Activated T-cell treated with anti-CD3 and anti-CD28 coated beads for 48 hours (primary cell): ENCODE measurements at places on chromosomes 2 and 18.

DNA sequence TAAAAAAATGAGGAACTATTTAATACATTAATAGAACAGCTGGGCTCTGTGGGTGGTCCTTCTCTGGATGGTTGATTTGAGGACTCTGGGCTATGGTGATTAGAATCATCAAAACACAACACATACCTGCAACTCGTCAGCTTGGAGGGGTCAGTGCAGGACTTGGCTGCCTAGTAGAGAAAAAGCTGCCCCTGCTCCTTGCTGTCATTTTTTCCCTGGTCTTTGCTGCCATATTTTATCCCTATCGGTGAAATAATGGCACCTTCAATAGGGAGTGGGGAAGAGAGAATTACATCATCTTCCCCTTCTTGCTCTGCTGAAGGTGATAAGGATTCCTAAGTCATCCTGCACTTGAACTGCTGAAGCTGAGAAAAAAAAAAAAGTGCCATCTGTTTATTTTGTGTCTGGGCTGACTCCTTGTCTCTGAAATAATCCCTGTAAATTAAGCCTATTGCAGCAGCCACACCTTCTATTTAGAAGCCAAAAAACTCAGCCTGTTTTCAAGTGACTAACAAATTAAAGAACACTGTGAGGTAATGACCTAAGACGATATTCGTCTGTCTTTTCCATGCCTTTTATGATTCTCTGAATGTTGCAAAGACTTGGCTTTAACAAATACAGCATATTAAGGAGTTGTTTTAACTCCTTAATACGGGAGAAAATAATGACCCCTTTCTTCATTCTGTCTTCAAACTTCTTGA is 89.3 kb downstream of the ACVR1 start:
- DNase-seq = no peak

DNA sequence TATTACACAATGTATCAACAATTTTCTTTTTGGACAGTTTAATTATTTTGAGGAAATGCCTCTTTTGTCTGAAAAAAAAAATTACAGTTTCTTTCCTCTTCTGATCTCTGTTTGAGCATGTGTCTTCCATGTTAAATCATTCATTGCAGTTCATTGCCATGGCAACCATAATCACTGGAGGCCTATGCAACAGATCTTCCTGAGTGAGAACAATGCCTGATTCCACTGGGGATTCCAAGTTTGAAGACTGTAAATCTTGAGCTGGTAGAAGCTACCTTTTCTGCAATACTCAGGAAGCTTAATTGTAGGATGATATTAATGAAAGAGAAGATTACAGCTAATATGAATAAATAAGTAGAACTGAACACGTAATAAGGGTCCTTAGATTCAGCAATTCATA is 721.4 kb upstream of the CNTNAP5 start:
- DNase-seq = no peak

- DNase-seq = no peak
Measured at GRCh38 chr2:164538240-164538866, 82.9 kb downstream of the GRB14 start.

- no peak for DNase-seq
Measured at GRCh38 chr2:236001854-236002253, 166.3 kb downstream of the GBX2 start.

DNA sequence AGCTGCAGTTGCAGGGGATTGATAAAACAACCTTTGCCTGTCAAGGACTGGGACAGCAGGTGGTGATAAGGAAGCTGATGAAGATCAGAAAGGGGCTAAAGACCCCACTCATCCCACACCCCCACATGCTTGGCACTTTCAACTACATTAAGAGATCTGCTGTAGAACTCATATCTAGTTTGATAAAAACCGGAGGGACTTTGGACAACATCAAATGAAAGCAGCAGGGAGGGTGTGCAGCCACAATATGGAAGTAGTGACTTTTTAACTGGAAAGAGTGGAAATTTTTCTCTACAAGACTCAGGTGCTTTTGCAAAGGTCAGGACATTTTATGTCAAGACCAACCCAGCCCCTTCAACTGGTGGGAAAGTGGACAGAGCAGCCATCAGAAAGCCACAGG is 56.8 kb downstream of the TBC1D8 start:
- DNase-seq = no peak

DNA sequence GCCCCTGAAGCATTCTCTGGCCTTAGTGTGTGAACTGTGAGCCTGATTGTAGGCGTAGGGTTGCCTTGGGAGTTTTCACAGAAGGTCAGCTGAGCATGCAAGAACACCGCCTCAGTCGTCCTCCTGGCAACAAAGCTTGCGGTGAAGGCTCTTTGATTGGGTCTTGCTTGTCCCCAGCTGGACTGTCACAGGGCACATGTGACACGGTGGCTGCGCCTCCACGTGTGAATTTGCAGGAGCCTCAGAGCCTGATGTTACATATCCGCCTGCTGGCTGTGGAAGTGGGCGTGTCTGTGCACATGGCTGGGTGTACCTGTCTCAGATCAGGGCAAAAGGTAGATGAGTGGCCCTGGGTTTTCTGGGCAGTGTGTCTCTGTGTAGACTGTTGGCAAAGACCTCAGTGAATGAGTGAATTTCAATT is 228.7 kb downstream of the HAUS1 start:
- DNase-seq = no peak

DNA sequence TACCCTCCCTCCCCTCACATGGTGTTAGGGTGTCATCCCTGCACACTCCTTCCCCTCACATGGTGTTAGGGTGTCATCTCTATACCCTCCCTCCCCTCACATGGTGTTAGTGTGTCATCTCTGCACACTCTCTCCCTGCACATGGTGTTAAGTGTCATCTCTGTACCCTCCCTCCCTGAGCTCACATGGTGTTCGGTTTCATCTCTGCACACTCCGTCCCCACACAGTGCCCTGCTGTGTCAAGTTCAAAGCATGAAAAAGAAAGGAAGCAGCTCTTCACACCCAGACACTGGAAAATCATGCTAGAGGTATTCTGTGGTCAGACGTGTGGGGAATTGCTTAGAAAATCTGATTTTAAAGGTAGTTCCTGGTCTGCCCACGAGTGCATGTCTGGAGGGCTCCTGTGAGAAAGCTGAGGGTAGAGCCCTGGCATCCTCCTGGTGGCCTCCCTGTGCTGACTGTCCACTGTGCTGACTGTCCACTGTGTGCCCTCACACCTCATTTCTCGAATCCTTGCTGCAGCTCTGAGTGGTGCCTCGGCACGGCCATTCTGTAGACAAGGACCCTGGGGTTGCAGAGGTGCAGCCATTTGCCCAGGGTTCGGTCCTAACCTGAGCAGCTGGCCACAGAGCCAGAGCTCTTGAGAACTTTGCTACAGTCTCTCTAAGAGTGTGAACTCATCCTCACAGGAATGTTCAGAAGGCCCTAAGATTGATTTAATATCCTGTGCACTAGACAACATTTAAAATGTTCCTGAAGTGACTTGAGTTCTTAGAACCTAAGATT is 69.1 kb upstream of the NFATC1 start:
- DNase-seq = no peak

GRCh38 chr2:75605770-75606529 is 40.6 kb upstream of the MRPL19 start:
- no peak for DNase-seq

DNA sequence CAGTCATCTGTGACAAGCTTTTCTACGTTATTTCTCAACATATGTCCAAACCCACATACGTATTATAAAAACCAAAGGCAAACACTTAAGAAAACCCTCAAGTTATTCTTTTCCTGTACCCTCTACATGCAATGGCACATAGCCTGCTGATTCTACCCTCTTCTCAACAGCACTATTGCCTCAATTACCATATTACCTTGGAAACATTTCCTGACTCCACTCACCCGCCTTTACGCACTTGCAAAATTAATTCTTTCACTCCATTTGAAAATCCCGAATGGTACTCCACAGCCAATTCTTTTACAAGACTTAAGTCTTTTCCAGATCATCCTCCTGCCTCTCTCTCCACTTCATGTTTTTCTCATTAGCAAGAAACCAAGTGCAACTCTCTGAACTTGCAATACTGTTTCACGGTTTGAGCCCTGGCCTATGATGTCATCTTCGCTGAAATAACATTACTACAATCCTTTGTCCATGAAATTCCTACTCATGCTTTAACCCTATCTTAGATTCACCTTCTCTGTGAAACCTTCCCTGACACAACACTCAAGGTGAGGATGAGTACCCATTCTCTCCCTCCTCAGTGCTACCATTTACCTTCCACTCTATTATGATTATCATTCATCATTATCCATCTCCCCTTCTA is 29.0 kb downstream of the SESTD1 start:
- no peak for DNase-seq

GRCh38 chr18:3595369-3596273 is 145.6 kb downstream of the TGIF1 start:
- DNase-seq = no peak

- no peak for DNase-seq
Measured at GRCh38 chr2:134782792-134783191, 55.6 kb upstream of the ACMSD start.

DNA sequence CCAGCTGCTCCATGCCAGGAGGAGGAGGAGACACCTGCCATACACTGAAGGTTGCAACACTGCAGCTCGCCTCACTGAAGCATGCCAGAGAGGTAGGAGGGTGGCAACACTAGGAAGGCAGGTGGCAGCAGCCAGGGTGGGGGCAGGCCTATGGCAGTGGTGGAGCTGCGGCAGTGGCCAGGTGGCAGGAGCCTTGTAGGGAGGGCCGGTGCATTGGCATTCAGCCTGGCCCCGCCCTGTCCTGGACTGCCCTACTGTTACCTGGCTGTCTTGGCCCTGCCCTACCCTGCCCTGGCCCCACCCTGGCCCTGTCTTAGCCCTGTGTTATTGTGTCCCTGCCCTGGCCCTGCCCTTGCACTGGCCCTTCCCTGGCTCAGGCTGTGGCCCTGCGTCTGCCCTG is 7.4 kb upstream of the ANKRD62 start:
- no peak for DNase-seq

GRCh38 chr2:28778392-28778791 is 26.8 kb downstream of the PPP1CB start:
- DNase-seq = no peak

GRCh38 chr2:7950035-7950612 is 731.7 kb upstream of the ID2 start:
- DNase-seq = no peak

DNA sequence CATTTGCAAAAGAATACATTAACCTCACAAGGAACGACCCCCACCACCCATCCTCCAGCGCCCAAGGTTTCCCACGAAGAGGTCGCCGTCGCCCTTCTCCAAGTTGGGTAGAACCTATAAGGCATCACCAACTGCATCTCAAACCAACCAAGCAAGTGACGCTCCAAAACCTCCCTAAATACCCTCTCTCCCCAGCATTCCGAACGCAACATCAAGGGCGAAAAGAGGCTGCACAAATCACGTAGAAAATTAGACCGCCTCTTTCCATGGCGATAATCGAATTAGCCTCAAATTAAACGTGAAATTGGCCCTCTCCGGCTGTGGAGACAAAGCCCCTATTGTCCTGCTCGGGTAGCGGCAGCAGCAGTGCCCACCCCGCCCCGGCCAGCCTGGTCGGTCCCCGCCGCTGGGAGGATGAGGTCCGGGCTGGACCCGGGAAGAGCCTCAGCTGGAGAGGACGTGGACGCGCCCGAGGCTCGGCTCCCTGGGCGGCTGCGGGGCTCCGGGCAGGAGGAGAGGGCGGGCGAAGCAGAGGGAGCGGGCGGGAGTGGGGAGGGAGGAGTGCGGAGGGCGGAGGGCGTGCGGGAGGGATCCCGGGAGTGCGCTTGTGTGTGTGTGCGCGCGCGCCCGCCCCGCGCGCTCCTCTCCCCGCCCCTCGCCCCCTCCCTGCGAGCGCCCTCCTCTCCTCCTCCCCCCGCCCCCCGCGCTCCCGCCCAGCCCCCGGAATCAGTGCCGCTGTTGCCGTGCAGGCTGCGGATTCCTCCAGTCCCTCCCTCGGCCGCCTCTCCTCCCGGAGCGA is at the start of gene SPTBN1:
TSS of gene SPTBN1 (plus strand) at position 765 of the 799 bp plus-strand sequence. CDS start 70,092 bp downstream, outside the sequence.
- DNase-seq = peak; percentile 21

GRCh38 chr2:210899131-210899530 is 342.7 kb downstream of the CPS1 start:
- no peak for DNase-seq

DNA sequence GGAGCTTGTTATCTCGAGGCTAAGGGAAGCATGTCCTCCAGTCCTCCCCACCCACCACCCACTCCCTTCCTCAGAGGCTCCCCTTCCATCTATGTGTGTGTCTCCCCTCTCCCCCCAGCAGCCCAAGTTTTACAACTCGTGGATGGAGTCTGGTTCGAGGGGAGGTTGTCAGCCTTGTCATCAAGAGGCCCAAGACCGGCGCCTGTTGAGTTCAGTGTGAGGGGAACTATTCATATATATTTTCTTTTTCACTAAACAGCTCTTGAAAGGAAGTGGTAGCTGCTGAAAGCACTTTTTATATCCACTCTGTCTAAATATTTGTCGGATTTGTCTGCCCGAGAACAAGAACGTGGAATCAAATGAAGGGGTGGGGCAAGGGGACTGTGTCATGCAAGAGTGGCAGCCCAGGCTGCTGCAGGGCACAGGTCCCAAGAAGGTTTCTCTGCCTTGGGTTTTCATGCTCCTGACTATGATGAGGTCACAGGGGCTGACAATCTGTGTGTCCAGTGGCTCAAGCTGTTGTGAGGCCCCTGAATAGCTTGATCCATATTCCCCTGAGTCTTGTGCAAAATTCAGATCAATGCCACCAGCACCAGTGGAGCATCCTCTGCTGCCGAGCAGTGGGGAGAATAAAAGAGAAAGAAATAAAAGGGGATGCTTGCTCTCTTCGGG is 35.0 kb downstream of the NRP2 start:
- DNase-seq = no peak

DNA sequence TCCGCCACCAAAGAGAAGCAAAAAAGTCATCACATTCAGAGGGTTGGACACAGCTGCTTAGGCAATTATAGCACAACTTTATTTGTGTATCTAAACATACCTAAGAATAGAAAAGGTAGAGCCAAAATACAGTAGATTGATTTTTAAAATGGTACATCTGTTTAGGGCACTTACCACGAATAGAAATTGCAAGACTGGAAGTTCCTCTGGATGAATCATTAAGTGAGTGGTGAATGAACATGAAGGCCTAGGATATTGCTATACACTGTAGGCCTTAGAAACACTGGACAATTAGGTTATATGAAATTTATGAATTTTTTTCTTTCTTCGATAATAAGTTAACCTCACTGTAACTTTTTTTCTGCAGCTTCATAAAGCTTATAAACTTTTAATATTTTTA is 687.0 kb downstream of the BCL11A start:
- DNase-seq = no peak

DNA sequence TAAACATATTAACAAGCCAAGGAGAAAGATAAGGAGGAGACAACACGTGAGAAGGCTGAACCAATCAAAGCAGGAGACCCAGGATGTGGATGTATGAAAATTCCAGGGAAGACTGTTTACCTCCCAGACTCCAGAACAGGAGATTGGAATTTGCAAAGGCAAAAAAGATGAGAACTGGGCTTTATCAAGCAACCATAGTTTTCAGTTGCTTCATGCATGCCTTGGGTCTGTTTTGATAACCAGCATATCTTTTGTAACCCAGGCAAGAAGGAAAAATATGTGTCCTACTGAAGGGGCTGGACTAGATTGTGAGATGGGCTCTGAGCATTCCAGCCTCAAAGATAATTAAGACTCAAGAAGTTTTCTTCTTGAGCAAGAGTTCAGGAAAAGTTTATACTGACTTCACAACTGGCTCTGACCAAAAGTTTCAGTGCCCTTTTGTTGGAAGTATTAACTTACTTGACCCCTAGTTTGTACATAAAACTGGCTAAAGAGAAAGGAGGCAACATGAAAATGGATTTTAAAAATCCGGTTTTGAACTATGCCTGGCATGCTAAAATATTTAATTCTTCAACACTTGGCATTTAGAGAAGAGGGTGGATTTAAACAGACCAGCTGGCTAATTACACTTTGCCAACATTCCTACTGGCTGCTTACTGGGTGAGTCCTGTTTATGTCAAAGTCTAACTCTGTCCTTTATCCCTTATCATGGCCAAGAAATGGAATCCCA is 79.3 kb upstream of the CD28 start:
- DNase-seq = no peak
